Activated T-cell treated with anti-CD3 and anti-CD28 coated beads for 48 hours (primary cell): ENCODE measurements at places on chromosomes 16 and 17.

- DNase-seq, result no peak
Observed at GRCh38 chr17:46046957-46047356, 47.9 kb downstream of the STH start.

- DNase-seq, result no peak
Observed at GRCh38 chr17:45063198-45063597, 2.1 kb downstream of the NMT1 start.

DNA sequence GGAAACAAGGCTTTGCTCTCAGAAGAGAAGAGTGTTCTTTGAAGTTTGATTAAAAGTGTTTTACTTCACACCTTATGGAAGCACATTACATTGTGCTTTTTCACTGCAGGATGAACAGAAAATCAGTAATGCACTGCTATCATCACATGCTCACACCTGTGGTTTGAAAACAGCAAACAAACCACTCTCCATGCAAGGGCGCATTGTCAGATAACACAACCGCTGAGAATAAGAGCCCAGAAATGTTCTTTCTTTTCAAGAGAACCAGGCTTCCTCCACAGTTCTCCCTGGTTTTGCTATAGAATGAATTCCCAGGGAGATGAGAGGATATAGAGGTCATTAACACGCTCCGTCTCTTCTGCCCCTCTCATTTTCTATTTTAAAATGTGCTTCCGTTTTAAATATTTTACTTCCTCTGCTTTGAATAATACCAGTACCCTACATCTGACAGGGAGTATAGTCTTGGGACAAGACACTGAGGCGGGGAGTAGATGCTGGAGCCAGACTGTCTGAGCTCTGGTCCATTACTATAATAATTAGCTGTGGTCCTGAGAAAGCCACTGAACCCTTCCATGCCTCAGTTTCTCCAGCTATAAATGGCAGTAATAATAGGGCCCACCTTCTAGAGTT lies 71.6 kb downstream of the CDK5R1 start:
- DNase-seq, result no peak

- DNase-seq, result no peak
Observed at GRCh38 chr16:79071424-79071823, 529.1 kb downstream of the MAF start.

DNA sequence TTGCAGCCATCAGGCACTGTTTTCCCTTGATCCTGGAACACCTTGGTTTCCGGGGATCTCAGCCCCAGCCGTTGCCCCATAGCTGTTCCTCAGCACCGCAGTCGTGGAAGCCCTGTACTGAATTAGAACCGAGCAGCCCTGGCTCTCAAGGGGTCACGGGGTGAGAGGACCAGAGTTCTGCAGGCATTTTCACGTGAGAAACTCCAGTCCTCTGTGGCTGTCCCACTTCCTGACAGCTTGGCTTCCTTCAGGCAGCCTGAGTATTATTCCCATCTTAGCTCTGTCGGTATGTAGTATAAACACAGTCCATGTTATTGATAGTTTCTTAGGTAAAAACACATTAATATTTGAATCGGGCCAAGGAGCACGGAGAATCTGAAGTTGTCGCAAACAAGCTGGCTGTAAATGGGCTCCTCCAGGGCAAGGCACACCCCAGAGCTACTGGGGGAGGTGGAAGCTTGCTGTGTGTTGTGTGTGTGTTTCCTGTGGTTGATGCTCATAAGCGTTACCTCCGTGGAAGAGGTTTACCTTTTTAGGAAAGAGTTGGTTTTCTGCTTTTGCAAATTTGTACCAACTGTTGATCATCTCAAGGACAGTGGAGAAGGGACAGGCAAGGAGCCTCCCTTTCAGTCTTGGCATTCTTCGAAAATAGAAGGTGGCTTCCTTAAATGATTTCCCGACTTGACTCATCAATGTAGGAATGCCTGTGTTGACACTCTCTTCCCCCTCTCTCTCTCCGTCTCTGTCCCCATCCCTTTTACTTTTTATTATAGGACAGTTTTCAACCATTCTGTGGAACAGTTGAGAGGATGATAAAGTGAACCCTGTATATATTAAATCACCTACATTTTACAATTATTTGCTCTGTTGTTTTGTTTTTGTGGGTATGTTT lies 208.9 kb upstream of the CHMP6 start:
- DNase-seq, result no peak

- DNase-seq, result no peak
Observed at GRCh38 chr17:57295526-57296023, 39.3 kb downstream of the MSI2 start.

- no peak for DNase-seq
Observed at GRCh38 chr16:26735521-26735920, 331.2 kb upstream of the C16orf82 start.

DNA sequence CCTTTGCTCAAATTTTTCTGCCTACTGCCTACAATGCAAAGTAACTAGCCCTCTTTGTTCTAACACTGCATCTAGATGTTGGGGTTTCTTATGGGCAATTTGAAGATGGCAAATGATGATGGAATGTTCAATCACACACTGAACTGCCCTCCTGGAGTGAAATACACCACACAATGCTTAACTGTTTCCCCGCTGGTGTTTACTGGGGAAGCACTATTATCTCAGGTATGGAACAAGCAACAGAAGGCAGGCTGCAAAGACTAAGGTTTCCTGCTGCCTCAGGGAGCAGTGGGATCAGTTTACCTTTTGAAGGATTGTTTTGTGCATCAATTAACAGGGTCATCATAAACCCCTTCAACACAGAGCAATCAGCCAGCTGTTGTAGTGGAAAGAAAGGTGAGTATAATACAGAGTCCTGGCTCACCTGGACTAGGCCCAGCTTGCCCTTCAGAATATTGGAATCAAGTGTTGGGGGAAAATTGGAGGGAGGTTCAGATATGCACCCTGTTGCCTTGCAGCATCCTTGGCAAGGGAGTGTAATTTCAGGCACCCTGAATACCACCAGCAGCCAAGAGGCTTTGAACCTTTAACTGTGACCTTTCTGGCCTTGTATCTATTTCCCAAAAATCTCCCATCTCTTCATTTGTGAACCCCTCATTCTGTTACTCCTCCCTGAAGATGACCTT lies 105.4 kb upstream of the CDH11 start:
- no peak for DNase-seq
